Esophagus squamous epithelium (tissue), 5 donors: ENCODE measurements at places on chromosomes 12 and 14.

DNA sequence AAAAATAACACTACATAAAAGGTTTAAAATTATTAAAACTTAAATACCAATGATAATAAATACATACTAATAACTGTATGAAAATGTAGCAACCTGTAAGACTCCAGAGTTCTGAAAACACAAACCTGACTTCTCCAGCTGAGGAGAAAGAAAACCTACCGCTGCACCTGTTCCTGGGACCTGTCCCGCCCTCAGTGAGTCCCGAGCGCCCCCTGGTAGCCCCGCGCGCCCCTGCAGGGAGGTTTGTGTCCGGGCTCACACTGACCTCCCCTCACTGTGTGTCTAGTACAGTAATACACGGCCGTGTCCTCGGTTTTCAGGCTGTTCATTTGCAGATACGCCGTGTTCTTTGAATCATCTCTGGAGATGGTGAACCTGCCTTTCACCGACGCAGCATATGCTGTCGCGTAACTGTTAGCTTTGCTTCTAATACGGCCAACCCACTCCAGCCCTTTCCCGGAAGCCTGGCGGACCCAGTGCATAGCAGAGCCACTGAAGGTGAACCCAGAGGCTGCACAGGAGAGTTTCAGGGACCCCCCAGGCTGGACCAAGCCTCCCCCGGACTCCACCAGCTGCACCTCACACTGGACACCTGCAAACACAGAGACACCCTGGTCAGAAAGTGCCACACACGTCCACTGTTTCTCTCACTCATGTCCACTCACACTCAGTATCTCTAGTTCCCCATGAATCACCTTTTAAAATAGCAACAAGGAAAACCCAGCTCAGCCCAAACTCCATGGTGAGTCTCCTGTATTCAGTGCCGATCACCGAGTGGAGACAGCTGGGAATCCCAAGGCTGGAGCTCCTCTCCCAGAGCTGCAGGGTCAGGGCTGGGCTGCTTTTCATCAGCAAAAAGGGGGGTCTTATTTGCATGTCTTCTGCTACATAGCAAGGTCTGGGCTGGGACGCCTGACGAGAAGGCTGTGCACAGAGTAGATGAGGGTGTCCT, 1276.3 kb downstream of the TMEM121 start:
- no peak for DNase-seq

GRCh38 chr12:129109174-129110001, 256.1 kb downstream of the GLT1D1 start:
- no peak for DNase-seq

DNA sequence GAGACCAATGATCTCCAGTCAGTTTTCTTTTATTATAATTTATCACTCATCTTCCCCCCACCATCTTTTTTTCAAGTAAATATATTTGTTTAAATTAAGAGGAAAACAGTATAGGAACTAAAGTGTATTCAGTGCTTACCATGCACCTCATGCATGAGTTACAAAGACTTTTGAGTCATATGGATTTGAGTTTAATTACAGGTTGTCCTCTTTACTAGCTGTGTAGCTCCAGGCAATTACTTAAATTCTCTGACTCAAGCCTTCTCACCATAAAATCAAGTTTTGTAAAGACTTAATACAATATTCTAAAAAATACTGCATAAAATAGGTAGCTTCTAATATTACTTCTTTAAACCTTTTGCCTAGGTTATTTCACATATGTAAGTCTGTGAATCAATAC, 251.3 kb downstream of the SLC16A7 start:
- no peak for DNase-seq

GRCh38 chr12:12663644-12664294, 32.2 kb downstream of the GPR19 start:
- DNase-seq = no peak

- no peak for DNase-seq
These were observed 10.8 kb downstream of the ASPG start for GRCh38 chr14:104096318-104096717.

DNA sequence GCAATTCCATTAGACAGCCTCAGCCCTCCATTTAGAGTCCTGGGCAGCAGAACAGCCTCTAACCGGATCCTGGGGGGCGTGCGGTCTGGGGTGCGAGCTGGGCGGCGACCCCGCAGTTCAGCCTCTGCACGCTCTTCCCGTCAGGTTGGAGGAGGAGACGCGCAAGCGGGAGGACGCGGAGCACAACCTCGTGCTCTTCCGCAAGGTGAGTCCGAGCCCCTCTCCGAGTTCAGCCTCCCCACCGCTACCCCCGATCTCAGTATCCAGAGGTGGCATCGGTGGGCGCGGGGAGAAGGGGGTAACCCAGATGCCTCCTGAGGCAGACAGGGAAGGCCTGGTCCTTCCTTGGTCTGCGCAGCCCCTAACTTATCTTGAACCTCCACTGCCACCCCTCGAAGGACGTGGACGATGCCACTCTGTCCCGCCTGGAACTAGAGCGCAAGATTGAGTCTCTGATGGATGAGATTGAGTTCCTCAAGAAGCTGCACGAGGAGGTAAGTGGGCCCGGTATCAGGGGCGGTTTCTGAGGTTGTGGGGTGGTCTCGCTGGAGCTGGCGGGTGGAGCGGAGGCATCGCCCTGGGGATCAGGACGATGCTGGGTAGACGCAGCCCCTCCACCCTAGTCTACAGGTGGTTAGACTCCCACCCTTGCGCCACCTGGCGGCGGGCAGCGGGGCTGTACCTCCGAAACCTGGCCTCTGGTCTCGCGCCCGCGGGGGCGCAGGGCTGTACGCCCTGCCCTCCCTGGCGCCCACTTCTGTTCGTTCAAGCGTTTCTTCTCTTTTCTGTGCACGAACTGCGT, 1.3 kb downstream of the PRPH start:
- no peak for DNase-seq
